ENCODE measurements at places on chromosomes 5 and 9.

DNA sequence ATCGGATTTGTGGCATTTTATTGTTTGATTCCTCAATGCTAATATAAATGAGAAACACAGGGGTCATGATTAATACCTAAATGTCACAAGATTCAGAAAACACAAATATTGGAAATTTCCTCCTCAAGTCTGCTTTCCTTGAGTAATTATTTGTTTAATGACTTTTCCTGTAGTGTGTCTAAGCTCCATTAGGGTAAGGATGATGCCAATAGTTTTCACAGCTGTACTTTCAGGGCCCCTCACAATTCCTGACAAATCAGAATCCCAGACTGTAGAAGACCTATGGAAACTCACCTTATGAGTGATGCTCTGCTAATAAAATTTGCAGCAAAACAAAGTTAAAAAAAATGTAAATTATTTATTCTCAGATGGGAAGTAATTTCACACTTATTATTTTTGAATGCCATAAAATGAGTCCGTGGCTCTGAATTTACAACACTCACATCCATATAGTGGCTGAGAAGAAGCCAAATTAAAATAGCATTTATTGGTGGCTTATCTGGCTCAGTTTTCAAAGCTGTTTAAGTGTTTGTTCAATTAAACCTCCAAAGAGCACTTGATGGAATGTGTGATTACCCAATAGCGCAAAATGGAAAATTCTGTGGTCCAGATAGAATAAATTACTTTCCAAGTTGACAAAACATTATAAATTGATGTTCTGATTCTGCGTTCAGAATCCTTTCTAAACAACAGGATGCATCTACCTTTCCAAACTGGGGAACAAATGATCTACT is 1.6 kb upstream of the SPINK14 start:
- no peak for DNase-seq

DNA sequence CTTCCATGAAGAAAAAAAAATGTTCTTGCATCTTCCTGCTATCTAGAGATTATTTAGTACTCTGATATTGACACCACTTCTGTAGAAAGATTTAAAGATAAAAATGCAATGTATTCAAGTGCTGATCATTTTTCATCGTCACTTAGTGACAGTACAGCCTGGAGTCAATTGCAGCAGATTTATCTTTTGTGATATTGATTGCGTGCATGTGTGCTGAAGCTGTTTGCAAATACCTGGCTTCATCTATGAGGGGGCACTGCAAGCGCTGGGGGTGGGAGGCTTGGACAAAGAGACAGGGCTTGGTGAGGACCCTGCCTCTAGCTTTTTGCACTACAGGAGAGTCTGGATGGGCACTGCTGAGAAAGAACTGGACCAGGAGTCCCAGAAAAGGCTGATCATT is 38.0 kb upstream of the MED27 start:
- no peak for DNase-seq

DNA sequence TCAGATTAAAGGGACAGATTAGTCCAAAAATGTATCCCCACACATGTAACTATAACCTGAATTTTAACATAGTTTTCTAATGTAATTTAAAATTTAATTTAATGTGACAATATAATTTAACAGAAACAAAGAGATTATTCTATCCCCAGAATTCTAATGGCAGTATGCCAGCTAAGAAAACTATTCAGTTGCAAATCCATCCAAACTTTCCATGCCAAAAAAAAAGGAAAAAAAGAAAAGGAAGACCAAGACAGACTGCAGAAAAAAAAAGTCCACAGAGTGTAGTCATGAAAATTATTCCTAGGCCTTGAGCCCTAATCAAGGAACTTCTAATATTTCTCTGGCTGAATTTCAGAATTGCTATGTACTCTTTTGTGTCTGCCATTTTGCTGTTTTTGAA is 217.6 kb downstream of the CDH18 start:
- no peak for DNase-seq

DNA sequence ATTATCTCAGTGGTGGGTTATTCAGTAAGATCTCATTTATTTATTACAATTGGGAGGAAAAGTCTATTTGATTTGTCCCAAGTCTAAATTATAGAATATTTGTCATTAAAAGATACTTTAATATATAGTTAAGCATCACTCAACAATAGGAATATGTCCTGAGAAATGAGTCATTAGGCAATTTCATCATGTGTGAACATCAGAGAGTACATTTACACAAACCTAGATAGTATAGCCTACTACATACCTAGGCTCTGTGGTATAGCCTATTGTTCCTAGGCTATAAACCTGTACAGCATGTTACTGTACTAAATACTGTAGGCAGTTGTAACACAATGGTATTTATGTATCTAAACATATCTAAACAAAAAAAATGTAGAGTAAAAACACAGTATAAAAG is 135.0 kb upstream of the RASA1 start:
- no peak for DNase-seq

DNA sequence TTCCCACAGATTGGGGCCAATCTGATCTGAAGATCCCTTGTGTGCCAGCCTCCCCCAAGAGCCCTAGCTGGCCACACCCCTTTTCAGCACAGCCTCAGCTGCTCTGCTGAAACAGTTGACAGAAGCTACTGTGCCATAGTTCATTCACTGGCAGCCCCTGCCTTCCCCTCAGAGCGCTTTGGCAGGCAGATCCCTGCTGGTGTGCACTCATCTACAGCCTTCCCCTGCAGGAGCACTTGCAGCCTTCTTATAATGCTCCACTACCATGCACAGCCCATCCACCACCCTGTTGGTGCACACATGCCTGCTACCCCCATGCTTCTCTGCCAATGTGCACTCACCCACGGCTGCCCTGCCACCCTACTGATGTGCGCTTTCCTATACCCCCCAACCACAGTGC is 471.3 kb downstream of the MTRR start:
- DNase-seq, result no peak
